Activated CD4-positive, alpha-beta T cell treated with anti-CD3 and anti-CD28 coated beads, Interleukin-2, amount 50 U/mL, for 48 hours (primary cell): ENCODE measurements at places on chromosomes 7 and 10.

DNA sequence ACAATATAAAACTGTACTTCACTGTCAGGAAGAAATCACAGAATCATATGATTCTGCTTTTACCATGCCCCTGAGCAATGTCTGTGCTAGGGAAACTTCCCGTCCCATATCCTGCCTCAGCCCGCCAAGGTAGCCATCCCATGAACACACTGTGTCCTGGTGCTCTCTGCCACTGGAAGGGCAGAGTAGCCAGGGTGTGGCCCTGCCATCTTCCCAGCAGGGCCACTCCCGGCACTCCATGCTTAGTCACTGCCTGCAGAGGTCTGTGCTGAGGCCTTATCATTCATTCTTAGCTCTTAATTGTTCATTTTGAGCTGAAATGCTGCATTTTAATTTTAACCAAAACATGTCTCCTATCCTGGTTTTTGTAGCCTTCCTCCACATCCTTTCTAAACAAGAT lies 31.8 kb downstream of the AP3M1 start:
- DNase-seq: no peak

DNA sequence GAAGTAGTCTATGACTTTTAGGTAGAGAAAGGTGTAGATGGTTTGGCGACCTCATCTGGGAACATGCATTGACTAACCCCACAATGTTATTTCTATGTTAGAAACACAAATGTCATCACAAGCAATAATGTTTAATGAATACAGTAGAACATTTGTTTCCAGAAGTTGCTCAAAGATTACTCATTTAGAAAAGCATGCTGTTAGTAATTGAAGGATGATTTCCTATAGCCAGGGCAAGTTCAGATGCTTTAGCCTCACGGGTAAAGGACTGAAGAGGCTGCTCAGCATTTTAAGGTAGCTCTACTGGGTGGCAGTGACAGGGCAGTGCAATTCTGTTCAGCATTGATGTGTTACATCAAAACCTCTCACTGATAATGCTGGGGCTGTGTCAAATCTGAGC lies 199.3 kb upstream of the FZD1 start:
- no peak for DNase-seq

- no peak for DNase-seq
Observed at GRCh38 chr10:31536302-31536701, 217.3 kb downstream of the ZEB1 start.

DNA sequence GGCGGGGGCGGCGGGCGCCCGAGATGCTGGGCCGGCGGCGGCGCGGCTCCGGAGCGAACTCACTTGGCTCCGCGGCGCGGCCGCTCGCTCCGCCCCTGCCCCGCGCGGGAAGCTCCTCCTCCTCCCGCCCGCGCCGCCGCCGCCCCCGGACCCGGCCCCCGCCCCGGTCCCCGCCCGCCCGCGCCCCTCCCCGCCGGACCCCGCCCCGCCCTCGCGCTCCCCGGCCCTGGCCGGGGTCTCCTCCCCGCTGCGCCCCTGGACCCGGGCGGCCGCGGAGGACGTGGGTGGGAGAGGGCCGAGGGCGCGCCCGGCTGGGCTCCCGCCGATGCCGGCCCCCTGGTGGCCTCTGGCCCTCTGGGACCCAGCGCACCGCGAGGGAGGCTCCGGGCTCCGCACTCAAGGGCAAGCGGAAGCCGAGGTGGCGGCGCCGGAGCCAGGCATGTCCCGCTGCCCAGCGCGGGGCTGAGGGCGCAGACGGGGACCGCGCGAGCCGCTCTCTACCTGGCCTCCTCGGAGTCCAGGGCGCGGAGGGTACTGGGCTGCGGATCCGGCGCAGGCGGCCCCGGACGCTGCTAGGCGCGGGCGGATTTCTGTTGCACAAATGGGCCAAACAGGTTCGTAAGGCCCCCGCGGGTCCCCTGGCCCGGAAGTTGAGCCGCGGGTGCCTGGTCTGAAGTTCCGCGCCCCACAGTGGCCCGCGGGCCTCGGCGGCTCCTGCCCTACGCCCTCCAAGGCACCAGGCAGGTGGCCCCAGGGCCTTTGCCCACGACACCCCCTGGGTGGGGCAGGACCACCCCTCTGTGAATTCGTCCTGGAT lies at the start of gene TCERG1L:
Gene TCERG1L (minus strand): TSS at position 61 of the 817 bp plus-strand sequence. CDS start 86 bp downstream, outside the sequence.
- DNase-seq: peak; percentile 23

- DNase-seq: no peak
Observed at GRCh38 chr7:158139499-158139898, 448.1 kb downstream of the PTPRN2 start.

GRCh38 chr7:49775065-49775948 lies 1.9 kb downstream of the VWC2 start:
- DNase-seq: no peak

DNA sequence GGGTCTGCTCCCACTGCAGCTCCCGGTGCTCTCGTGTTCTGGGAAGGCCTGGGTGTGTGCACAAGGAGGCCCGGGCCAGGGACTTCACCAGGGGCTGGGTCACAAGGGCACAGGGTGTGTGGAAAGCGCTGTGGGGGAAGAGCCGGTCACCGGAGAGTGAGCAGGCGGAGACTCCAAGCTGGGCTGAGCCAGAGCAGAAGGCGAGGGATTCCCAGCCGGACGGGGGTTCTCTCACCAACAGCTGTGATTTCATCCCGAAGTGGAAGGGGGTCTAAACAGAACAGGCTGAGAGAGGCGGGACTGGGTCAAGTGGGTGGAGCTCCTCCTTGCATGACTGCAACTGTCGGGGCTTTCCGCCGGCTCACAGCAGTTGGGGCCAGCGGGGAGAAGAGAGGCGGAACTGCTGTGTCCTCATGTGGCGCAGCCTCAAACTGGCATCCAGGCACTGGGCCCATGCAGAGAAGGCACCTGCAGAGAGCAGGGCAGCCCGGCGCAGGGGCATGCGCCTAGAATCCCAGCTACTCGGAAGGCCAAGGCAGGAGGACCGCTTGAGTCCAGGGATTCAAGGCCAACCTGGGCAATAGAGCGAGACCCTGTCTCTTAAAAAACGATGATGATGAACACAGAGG lies 7.6 kb upstream of the ORAI2 start:
- peak; percentile 87 for DNase-seq

GRCh38 chr10:125216309-125216708 lies 55.9 kb upstream of the CTBP2 start:
- no peak for DNase-seq

DNA sequence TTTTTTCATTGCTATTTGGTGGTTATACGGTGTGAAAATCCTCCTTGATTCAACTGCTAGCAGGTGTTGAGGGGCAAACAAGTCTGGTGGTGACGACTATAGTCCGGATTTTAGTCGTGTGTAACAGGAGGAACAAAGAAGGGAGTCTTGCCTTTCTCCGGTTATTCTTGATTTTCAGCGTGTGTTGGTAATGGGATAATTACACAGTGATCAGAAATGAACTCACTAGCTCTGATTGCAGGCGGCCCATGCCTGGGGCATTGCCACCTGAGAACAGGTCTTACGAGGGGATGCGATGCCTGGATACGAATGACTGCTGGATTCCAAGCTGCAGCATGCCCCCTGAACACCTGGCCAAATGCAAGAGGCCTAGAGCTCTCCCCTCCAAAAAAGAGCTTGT lies 72.8 kb downstream of the CAMK1D start:
- no peak for DNase-seq

GRCh38 chr7:139403601-139404000 lies 43.9 kb downstream of the LUC7L2 start:
- DNase-seq: no peak

DNA sequence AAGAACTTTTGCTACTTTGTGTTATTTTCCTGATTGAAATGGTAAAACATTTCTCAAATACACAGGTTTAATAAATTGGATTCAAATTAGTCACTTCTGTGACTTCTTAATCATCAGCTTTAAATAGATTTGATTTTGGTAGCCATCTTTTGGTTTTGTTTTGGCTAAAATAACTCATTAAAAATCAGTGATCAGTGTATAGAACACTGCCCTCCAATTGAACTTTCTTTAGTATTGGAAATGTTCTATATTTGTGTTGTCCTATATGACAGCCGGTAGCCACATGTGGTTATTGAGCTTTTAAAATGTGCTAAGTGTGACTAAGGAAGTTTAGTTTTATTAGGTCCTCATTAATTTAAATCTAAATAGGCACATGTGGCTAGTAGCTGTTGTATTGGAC lies 50.4 kb downstream of the GLCCI1 start:
- DNase-seq: no peak

DNA sequence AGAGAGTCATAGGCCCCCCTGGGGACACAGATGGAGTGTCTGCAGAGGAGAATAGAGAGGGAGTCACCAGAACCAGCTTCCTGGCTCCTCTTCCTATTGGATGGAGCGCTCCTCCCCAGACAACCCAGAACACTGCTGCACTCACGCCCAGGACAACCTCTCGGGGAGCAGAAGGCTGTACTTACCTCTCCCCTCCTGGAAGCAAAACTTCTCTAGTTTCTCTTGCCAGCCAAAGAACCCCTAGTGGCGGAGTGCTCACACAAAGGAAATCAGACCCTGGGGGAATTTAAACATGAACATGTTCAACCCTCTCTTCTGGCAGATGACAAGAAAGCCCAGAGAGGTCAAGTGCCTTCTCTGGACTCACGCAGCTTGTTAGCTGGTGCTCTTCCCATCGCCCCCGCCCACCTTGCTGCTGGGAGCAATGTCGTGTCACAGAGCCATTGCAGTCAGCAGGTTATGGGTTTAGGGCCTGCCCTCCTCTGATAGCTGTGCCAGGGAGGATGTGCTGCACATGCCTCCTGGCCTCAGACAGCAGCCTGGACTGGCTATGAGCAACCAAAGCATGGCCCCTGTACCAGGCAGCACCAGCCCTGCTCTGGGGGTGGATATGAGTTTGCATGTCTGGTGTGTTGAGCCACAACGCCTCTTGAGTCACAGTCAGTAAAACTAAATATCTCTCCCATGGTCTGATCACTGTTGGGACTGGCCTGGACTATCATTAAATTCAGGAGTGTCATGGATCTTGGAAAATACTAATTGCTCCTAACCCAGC lies 84.4 kb downstream of the SLIT1 start:
- no peak for DNase-seq

DNA sequence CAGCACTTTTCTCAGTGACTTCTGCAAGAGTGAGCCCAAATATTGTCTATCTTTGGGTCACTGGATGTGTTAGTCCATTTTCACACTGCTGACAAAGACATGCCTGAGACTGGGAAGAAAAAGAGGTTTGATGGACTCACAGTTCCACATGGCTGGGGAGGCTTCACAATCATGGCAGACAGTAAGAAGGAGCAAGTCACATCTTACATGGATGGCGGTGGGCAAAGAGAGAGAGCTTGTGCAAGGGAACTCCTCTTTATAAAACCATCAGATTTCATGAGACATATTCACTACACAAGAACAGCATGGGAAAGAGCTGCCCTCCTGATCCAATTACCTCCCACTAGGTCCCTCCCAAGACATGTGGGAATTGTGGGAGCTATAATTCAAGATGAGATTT lies 6.1 kb upstream of the HSPA12A start:
- no peak for DNase-seq

- DNase-seq: no peak
Observed at GRCh38 chr10:45375716-45376231, 1.8 kb downstream of the ALOX5 start.

DNA sequence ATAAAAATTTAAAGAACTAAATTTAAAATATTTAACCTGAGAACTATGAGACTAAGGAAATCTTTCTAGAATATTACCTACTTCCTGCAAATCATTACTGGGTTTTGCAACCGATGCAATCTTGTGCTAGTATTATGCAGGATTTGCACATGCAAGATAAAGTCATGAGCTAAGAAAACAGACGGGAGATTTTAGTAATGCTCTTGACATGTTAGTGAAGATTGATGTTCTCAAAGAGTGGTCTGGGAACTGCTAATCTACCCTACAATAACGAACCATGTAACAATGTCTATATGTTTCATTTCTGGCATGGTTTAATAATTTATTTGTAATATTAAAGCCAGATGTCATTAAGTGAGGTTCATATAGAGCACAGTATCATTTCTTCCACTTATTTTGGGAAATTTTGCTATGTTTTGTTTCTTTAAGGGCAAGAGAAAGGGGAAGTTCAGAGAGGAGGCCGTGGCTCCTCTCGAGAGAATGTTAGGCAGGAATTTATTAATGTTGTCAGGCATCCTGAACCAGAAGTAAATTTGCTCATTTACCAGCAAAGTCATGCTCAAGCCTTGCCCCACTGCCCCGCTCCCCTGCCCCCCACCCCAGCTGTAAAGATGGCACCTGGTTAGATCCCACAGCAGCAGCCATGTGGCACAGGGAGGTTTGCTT lies 22.8 kb downstream of the LRRC17 start:
- no peak for DNase-seq

DNA sequence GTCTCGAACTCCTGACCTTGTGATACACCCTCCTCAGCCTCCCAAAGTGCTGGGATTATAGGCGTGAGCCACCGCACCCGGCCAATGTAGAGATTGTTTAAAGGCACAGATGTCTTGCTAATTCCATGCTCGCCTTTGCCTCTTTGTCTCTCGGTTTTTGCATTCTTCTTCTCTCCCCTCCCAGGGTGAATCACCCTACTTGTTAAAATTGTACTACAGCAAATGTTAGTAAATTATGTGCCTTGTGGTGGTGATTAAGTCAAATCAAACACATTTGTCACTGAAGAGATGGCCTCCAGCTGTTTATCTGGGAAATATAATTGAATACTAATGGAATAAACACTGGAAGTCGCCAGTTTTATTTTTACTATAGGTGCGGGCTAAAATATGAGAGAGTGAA lies 384.4 kb upstream of the AUTS2 start:
- no peak for DNase-seq

DNA sequence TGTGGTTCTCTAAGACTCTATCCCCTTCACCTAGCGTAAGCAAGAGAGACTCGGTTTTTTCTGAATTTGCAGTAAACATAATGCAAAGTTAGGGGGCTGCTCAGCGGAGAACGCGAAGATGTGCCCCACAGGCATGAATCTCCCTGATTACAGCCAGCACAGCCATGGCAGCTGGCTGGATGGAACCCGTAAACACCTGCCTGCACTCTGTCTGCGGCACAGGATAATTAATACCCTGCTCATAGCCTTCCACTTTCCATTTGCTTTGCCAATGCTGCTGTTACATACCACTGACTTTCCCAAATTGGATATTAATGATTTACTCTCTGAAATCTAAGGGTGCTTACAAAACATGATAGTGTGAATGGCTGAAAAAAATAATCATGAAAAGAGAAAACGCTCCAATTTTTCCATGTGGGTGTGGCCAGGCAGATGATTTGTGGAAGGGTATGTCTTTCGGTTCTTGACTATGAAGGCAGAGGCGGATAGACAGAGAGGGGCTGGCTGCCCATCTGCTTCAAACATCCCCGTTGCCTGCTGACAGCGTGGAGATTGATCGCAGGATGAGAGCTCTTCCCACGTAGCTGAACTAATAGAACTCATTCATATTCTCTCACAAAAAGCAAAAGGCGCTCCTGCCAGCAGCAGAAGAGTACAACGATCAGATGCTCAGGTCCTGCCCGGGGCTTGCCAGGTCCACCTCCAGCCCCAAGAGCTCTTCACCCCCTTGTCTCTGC lies 193.2 kb upstream of the GHITM start:
- no peak for DNase-seq

- DNase-seq: no peak
Observed at GRCh38 chr10:15658069-15658702, 61.5 kb downstream of the ITGA8 start.

GRCh38 chr7:91019686-91020385 lies 244.4 kb upstream of the FZD1 start:
- DNase-seq: no peak
